Sciatic nerve (tissue), 2 donors: ENCODE measurements at places on chromosomes 4 and X. TPM values are rescaled to one million over a fixed set of nuclear protein-coding genes. Genes with fewer than 3 reads are reported as not detected.

Gene ADH6
- total RNA-seq: not detected

Gene EXOC1L
- not detected for total RNA-seq

Gene PITX2
- not detected for total RNA-seq

Gene RTL3
- total RNA-seq: not detected

Gene GRPEL1
- 20.6 TPM for total RNA-seq

Gene FGA
- total RNA-seq: not detected

DNA sequence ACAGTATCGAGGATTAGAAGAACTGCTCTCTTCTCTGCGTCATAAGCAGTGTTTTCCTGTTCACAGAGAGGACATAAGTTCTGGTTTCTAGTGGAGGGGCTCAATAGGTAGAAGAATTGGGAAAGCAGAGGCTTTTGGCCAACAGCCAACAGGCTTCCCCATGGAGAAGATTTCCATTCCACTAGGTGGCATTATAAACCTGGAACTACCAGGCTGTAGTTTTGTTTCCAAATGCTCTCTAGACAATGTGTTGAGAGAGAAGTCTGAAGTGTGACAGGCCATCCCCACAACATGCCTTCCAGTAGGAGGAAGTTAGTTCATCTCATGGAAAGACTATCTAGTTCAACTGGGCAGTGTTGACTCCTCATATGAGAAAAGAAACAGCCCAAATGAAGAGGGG is 63.8 kb upstream of the ANXA10 start:
- no peak for DNase-seq

DNA sequence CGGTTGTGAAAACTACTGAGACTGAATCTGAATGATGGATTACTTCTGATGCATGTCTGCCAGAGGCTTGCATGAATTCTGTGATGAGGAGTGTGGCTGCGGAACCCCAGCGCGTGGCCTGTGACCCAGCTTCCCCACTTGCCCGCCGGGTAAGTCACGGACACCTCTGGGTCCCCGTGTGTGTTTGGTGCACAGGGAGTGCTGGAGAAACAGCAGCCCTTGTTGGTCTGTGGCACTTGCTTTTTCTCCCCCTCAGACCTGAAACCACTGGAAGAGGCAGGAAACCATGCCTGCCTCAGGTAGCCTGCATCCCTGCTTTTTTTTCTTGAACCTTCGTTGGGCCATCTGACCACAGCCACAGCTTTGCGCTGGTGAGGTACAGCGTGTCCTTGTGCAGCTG is 51.9 kb upstream of the TADA2B start:
- DNase-seq: no peak

DNA sequence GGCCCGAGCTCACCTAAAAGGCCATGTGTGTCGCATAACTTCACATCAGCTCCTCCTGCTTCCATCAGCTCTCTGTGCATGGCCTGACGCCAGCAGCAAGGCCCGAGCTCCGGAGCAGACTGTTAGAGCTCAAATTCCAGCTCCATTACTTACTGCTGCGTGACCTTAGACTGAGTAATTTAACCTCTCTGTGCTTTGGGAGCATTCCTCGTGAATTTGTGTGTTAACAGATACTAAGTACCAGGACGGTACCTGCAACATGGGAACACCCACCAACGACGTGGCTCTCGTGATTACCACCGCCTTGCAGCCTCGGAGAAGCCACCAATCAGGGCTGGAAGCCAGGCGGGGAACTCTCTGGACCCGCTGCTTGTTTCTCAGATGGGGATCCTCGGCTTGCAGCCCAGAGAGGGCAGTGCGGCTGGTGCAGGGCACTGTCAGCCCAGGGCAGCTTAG is 12.9 kb downstream of the LETM1 start:
- no peak for DNase-seq

DNA sequence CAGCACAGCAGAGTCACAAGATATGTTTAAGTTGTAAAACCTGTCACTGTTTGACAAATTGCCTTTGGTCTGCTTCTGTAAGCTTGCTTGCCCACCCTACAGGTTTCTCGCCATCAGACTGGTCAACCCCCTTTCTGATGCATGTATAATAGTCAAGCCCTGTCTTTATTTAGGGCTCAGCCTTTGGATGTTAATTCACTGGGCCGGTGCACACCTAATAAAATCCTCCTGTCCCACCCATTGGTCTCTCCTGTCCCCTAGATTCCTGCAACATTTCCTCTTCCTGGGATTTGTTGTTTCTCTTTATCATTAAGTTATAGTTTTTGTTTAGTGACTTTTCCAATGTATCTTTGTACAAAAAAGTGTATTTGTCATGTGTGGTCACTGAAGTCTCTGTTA is 38.2 kb downstream of the GLUD2 start:
- no peak for DNase-seq

DNA sequence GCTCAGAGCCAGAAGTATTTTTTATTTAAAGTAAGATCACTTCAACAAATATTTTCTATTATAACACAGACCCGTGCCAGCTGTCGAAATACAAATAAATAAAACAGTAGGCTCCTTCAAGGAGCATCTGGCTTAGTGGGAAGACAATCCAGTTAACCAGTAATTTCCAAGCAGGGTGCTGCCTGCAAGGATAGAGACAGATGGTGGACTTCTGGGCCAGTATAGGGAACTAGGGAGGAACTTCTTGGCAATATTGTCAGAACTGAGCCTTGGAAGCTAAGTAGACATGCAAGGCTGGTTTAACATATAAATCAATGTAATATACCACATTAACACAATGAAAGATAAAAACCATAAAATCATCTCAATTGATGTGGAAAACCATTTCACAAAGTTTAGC is 17.0 kb upstream of the MTMR1 start:
- DNase-seq: no peak

- no peak for DNase-seq
Measured at GRCh38 chr4:189299706-189300105, 641.0 kb upstream of the FRG1 start.

DNA sequence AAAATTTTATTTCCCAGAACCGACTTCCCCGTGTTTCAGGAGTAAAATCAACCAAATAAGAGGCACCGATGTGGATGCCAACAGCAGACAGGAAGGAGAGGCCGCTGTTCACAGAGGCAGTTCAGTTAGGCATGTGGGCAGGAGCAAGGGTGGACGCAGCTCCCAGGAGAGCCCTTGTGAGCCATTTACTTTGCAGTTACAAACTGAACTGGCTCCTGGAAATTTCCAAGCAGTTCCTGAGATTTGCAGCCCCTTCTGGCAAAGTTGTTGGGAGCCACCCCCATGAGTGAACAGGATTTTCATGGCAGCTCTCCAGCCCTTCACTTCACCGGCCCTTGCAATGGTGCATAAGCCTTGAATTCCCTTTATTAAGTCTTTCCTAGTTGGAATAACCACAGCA is 189.1 kb downstream of the AFAP1 start:
- DNase-seq: no peak

- no peak for DNase-seq
Measured at GRCh38 chr4:78951862-78952472, 12.7 kb upstream of the PAQR3 start.

DNA sequence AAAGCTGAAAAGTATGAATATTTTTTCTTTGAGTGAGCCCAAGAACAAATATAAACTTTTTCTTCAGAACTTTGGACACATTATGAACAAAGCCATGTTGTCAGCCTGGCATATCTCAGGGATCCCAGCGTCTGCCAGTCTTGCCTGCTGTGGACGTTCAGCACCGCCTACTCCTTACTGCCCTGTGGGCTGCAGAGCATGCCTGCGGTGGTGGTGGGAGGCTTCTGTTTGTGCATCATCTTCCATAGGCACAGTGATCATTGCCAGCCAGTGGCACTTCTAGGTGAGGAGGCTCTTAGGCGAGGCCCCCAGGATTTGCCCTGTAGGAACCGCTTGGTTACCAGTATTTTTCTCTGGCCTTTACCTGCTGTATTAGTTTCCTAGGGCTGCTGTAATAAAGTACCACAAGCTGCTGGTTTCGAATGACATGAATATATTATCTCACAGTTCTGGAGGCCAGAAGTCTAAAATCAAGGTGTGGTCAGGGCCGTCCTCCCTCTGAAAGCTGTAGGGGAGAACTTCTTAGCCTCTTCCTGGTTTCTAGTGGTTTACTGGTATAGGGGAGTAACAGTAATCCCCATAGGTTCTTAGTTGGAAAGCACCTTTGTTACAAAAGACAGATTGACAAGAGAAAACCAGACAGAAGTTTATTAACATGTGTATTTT is 15.4 kb downstream of the ANXA3 start:
- peak; percentile 60 for DNase-seq

- no peak for DNase-seq
Measured at GRCh38 chr4:113874480-113874879, 105.0 kb downstream of the ARSJ start.
